ENCODE measurements at places on chromosomes 5 and 9. TPM values are rescaled to one million over a fixed set of nuclear protein-coding genes. Genes with fewer than 3 reads are reported as not detected.

DNA sequence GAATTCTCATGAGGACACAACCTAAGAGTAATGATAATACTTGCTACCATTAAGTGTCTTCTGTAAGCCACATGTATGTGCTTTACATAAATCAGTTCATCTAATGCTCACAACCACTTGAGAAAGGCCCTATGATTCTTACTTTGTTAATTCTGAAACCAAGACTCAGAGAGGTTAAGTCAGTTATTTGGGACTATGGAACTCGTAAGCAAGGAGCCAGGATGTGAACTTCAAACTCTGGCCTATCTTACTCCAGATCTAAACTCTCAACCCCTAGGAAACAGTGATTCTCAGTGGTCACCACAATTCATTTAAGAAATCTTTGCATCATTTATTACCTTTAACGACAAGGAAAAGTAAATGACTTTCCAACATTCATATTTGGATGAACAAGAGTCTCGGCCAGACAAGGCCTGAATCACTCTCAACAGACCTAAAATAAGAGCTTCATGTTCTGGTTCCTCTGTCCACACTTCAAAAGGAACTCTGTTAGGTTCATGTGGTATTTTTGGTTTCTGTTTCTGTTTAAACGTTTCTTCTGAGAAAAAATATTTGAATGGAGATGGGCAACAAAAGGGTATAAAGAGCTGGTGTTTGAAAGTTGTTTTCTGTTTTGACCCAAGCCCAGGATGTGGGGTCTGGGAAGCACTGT lies 104.8 kb downstream of the LPAR1 start:
- DNase-seq: no peak

GRCh38 chr9:98129451-98129881 lies 10.4 kb upstream of the TRIM14 start:
- DNase-seq: no peak

DNA sequence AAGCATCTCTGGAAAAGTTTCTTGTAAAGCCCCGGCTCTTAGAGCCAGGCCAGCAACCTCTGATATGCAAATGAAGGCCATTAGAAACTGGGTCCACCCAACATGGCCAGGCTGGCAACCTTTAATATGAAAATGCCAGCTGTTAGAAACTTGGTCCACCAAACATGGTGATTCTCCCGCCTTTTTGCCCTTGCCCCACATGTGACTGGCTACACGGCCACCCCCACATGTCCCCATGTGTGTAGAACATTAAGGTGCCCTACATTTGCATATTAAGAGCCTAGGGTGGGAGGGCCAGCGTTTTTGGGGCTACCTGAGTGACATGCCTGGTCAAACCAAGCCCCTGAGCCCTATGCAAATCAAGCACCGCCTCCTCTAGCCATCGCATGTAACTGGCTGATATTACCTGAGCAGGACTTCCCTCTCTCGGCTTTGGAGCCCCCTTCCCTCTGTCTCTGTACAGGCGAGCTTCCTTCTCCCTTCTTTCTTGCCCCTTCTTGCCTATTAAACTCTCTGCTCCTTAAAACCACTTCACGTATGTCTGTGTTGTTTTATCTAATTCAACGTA lies 39.0 kb downstream of the S100Z start:
- no peak for DNase-seq

DNA sequence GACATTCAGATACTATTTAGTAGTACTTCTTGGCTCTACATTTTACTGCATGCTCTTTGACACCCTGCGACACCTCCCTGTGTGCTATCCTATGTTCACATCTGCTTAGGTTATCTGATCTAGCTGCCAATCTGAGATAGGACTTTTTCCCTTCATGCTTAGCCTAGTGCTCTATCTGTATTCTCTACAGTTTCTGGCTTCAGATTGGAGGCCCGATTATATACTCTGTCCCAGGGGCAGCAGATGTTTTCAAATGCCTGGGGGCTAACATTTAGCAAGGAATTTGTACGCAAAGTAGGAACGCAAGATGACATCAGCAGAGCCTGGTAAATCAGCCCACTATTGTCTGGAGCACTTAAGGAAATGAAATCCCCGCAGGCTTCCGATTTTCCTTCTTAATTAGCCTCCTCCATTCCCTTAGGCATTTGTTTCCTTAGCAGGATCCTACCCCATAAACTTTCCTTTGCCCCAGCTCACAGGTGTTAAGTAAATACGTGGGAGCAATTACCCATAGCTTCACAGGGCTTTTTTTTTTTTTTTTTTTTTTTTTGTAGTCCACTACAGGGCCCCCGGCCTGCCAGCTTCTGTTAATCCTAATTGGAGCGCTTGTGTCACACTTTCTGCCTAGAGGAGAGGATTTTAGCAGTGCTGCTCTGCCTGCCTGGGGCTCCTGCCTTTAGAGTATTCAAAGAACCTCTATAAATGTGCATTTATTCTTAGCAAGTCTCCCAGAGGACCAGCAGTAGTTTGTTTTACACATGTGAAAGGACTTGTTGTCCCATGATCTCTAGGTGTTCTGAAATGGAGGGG lies 61.1 kb upstream of the LPAR1 start:
- peak; percentile 81 for DNase-seq

C9orf50 gene
- total RNA-seq: not detected

All from renal cortical epithelial cell (primary cell).